ENCODE measurements at places on chromosomes 6 and 20.

GRCh38 chr6:36082318-36082717 lies 48.0 kb upstream of the MAPK13 start:
- ATAC-seq = no peak

GRCh38 chr6:16183187-16183664 lies 54.3 kb downstream of the MYLIP start:
- ATAC-seq = no peak

DNA sequence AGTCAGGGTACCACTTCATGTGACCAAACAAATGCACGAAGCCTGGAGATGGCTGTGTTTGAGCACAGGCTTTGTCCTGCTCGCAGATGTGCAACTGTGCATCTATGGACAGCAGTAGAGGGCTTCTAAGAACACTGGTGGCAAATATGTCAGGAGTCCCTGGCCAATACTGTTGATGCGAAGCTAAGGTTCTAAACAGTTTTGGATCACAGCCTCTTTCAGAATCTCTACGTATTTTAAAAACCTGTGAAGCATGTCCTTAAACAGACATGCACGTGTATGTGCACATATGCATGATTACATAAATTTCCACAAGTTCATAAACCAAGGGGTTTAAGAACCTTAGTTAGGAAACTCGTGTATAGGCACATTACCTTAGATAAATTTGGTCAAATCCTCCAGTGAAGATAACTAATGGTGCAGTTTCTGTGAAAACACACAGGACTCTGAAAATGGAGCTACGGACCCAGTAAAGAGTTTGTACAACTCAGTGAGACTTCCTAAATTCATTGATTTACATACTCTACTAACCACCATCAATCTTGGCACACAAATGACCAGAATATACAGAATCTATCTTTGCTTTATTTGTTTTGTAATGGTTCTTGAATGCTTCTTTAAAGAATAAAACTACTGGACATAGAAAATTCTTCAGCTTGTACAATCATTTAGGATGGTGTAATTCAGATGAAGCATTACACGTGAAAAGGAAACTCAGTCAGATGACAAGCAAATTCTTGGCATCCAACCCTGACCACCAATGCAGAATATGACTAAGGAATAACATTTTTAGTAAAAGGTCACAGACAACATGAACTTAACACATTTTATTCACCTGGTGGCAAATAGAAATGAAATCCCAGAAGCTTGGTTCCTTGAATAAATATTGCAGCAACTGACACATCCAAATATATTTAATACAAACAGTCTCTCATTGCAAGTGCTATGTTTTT lies 27.4 kb downstream of the KCNQ5 start:
- peak; percentile 77 for ATAC-seq

- no peak for ATAC-seq
These were observed 203.6 kb downstream of the GMPR start for GRCh38 chr6:16442031-16442430.

- peak; percentile 77 for ATAC-seq
These were observed 806 bp downstream of the LEMD2 start for GRCh38 chr6:33787954-33788693.

GRCh38 chr20:732727-733126 lies 35.6 kb downstream of the SLC52A3 start:
- no peak for ATAC-seq

GRCh38 chr6:107809966-107810365 lies 14.1 kb downstream of the SCML4 start:
- ATAC-seq = no peak

DNA sequence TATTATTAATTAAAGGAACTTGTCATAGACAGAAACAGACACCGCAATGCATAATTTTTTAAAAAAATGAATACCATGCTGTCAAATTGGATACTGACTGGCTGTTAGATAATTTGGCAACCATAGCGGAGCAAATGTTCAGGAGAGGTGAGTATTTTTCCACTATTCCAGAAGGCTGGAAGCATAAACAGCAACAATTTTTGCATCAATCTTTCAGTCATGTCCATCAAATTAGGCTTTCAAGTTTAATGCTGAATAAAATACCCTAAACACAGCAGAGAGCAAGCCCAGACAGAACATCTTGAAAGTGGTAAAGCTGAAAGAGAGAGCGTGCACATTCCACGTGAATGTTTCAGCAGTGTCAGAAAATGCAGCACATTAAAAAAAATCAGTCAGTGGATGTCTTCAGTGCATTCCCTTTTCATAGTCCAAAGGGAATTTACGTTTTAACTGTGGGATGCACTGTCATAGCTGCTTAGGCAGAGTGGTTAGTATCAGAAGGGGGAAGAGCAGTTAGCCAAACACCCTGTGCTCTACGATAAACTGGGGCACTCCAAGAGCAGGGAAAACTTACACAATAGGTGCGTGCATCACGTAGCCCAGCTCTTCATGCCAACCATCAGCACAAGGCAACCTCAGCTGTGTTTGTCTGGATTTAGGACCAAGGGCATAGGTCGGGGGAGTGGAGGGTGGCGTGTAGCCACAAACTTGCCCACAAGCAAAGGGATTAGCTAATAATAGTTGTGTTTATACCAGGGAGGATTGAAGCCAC lies 116.2 kb upstream of the STMND1 start:
- no peak for ATAC-seq

DNA sequence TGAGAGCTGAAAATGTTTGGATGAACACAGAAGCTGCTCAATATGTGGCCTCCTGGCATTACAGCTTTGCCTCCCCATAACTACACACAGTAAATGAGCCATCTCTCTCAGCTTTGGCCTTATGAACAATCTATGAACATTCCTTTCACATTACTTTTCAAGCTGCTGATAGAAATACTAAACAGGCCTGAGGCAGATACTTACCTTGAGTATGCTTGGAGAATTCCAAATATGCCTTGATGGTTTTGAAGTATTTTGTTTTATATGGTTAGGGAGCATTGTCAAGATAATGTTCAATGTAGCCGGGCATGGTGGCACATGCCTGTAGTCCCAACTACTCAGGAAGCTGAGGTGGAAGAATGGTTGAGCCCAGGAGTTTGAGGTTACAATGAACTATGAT lies 104.5 kb downstream of the CD24 start:
- ATAC-seq = no peak

DNA sequence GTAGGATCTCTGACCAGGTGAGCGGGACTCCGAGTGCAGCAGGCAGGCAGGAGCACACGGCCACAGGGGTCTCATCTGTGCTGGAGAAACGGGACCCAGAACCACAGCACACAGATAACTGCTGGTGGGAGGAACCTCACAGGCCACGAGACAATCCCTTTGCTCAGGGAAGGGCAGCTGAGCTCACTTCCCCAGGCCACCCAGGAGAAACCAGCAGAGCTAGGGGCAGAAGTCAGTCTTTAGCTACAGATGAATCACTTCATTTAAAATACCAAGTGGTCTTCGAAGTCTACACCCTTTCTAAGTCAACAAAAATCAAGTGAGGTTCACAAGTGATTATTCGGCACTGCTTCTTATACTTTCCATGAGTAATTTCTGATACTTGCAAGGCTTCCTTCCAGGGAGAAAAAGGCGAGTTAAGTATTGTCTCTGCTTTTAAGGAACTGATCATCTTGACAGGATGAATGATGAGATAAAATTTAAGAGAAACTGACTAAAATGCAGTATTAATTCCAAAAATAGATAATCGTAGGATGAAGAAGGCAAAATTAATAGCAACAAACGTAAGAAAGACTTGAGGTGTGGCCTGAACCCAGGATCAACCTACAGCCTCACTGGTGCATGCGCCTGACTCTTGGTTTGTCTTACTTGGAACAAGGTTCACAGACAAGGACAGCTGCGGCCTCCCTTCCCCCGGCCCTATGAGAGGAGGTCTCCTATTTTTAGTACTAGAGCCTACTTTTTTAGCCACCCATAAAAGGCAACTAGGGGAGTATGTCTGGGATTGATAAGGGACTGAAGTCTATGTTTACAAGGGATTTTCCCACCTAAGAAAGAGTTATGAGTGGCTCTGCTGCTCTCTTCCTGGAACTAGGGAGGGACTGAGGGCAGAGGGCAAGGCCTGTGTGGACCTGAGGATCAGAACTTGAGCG lies 233.6 kb downstream of the TTLL2 start:
- ATAC-seq = no peak

DNA sequence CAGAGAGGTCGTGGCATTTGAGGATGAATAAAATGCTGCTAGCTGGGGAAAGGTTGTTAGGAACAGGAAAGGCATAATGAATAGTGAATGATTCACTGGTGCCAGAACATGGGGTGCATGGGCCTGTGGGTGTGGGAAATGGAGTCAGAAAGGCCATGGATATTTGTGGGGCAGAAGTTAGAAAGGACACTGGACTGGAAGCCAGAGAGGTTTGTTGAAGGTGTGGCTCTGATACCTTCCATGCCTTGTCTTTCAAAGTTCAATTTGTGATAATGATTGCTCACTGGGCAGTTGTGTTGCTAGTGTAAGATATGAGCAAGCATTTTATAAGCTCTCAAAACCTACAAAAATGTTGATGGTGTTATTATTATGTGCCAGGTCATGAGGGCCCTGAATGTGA lies 32.7 kb downstream of the LRRC1 start:
- ATAC-seq = no peak

GRCh38 chr20:3885715-3886114 lies 3.5 kb upstream of the PANK2 start:
- ATAC-seq = no peak

DNA sequence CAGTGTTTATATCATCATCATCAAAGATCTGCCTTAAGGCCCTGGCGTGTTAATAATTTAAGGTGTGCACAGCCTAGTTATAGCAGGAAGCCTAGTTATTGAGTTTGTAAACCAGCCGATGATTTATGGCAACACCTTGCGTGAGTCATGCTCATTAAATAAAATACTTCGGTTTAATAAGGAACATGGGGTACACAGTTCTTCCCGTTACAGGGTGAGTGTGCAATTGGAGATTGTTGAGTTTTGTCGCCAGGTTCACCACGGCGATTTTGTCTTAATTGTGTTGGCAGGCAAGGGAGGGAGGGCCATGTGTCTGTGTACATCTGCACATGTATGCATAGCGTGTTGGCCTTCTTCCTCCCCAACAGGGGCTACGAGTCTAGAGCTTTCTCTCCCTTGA lies 104.0 kb downstream of the TFAP2A start:
- ATAC-seq = no peak

DNA sequence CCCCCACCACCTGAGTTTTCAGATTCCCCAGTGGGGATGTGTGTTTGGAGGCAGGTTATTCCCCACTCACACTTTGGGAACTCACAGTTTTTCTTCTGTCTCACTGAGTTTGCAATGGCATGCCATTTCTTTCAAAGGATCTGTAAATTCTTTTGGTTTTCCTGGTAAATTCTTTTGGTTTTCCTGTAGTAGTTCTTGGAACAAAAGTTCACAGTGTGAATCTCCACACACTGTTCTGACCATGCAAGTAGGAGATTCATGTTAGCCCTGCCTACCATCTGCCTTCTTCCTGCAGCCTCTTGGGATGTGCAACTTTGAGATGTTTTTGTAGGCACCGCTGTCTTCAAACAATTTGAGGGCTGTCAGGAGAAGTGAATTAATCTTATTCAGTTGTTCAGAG lies 165.6 kb upstream of the OGFRL1 start:
- ATAC-seq = no peak

DNA sequence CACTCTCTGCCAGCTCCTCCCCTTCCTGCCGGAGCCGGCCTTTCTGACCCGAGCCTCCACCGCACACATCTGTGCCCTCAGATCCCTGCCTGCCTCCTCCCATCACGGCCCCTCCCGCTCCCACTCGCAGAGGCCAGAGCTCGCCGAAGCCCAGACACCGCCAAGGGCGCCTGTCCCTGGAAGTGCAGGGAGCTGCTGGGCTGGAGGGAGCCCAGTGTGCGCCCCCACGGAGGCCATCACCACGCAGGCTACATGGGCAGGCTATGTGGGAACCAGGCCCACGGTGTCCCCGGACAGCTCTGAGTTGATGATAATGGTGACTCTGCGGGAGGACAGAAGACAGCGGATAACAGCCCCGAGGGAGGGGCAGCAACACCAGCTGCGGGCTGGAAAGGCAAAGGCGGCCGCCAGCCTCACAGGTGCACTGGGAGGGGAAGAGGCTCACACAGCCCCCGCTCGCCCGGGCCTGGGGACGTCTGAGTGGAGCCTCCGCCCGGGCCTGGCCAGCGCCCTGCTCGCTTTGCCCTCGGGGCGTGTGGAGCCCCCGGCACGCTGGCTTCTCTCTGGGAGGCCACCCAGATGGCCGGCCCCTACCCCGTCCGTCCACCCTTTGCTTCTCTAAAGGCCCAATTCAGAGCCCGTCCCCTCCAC lies 154.9 kb downstream of the DLL1 start:
- peak; percentile 41 for ATAC-seq

DNA sequence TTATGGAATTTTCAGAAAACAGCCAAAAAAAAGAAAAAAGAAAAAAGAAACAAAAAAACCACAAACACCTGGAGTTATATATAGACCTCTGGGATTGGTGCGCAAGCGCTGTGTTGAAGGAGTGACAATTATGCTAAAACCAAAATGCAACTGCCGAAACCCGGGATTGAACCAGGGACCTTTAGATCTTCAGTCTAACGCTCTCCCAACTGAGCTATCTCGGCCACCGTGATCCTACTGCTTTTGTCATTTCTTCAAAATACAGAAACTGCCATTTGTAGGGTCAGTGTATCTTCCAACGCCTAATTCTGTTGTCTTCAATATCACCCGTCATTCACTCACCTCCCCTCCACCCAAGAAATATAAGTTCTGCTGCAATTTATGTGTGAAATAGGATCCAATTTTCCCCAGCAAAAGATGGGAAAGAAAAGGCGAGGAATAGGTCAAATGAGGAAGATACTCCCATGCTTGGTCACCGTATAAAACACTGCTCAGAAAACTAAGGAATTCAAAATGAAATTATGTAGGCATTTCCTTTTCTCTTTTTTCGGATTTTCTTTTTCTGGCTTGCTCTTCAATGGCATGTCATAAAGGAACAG lies 116.0 kb downstream of the TRIM27 start:
- no peak for ATAC-seq

DNA sequence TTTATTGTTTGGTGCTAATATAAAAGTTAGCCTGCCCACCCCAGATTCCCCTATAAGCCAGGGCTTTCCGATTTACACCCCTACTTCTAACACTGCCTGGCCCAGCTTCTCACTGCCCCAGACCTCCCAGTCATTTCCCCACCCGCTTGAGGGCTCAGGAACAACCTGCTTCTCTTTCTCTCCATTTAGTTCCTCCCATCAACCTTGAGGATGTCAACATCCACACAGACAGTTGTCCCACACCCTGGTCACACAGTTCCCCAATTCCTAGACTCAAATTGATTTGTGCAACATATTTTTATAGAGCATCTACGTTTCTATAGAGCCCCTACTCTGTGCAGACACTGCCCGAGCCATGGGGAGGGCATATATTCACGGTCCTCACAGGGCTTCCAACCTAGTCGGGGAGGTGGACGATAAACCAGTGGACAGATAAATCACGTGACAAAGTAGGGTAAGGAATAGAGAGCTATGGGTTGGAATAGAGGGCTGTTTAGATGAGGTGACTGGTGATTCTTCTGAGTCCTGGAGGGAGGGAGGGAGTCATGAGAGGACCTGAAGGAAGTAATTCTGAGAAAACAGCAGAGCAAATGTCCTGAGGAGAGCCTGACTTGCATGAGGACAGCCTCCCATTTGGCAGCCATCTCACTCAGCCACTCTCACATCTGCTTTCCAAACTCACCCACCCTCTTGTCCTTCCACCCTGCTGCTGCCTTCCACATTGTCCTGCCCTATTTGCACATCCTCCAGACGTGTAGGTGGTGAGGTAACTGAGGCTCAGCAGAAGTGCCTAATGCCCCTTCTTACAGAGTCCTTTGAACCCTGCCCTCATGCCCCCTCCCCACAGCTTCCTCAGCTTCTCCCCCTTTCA lies 6.3 kb downstream of the GABRR2 start:
- no peak for ATAC-seq

GRCh38 chr6:142846883-142847287 lies 98.1 kb downstream of the HIVEP2 start:
- no peak for ATAC-seq

GRCh38 chr6:113979937-113980336 lies 9.0 kb upstream of the HDAC2 start:
- peak; percentile 70 for ATAC-seq
